Inflammatory macrophage (primary cell): ENCODE measurements at places on chromosomes 13 and 19.

- DNase-seq: peak; percentile 27
Observed at GRCh38 chr19:3098515-3099346, 4.6 kb downstream of the GNA11 start.

- no peak for DNase-seq
Observed at GRCh38 chr19:48654299-48655059, 8.5 kb upstream of the CA11 start.

DNA sequence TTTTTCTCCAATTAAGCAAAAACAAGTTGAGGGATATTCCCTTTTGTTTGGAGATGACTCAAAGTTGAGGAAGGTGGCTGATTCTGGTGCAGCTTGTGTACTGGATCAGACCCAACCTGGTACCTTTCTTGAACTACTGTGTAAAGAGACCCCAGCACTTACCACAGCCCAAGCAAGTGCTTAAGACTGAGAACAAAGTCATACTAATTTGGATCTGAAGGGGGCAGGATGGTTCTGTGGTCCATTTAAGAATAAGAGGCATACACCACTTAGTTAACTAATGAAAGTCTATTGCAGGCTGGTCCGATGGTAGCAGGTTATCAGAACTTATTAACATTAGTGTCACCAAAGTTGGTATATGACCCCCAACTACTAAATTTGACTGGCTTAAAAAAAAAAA lies 6.3 kb downstream of the THSD1 start:
- DNase-seq: peak; percentile 11

GRCh38 chr19:18203408-18203862 lies 407 bp downstream of the RAB3A start:
- no peak for DNase-seq

DNA sequence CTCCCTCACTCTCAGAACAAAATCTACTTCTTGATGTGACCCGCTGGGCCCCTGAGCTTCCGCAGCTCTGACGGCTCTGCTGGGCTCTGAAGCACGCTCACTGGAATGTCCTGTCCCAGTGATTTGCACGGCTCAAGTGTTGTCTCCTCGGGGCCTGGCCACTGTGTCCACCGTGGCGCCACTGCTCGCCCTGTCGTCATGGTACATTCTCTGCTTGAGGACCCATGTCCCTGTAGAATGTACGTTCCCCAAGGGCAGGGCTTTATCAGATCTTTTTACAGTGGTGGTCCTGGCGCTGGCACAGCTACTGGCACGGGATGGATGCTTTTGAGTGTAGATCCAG lies 12.1 kb downstream of the KLHL26 start:
- no peak for DNase-seq

DNA sequence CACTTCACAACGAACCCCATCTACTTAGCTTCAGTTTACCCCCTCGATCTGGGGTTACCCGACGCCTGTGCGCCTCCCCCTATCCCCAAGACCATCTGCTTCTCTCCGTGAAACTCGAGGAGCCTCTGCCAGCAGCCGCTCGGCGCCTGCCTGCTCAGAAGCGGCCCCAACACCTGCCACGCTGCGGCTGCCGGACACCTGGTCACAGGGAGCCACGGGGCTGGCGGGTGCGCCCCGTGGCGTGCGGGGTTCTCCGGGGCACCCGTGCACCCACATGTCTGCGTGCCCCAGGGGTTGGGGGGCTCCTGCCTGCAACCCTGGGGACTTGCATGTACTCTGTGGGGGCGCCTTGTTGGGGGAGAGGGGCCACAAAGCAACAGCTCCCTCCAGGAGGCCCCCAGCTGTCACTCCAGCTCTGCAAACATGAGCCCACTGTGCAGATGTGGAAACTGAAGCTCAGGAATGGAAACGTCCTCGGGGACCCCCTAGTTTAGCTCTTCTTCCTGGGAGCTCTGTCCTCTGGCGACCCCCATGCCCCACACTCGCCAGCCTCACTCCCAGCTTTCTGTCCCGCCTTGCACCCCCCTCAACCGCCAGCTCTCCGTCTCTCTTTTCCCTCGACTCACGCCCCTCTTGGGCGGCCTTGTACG lies 7.0 kb upstream of the SEMA6B start:
- DNase-seq: no peak

GRCh38 chr13:74452176-74452575 lies 318.0 kb upstream of the KLF12 start:
- DNase-seq: no peak

DNA sequence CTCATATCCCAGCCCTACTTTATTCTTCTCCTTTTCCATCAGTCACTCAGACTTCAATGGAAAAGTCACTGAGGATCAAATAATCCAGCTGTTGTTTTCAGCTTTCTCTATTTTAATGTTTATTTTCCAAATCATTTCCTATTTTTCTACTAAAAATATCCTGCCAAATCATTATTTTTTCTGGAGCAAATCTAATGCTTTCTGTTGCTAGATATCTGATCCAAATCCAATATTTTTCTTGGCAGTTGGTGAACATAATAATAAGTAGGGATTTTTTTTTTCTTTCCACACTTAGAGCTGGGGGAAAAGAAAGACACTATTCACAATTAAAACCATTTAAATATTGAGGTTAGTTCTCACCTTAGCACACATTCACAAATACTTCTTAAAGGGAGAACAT lies 656.1 kb downstream of the DACH1 start:
- no peak for DNase-seq

DNA sequence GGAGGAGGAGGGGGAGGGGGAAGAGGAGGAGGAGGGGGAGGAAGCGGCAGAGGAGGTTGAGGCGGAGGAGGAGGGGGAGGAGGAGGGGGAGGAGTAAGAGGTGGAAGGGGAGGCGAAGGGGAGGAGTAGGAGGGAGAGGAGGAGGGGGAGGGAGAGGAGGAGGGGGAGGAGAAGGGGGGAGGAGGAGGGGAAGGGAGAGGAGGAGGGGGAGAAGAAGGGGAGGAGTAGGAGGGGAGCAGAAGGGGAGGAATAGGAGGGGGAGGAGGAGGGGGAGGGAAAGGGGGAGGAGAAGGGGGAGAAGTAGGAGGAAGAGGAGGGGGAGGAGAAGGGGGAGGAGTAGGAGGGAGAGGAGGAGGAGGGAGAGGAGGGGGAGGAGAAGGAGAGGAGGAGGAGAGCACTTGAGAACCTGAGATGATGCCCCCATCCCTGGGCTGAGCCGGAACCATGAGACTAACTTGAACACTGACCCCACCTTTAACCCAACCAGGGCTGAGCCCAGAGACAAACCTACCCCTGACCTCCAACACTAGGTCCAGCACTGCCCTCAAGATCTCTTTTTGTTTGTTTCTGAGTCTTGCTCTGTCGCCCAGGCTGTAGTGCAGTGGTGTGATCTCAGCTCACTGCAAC lies 12.6 kb downstream of the ABCA7 start:
- DNase-seq: no peak

DNA sequence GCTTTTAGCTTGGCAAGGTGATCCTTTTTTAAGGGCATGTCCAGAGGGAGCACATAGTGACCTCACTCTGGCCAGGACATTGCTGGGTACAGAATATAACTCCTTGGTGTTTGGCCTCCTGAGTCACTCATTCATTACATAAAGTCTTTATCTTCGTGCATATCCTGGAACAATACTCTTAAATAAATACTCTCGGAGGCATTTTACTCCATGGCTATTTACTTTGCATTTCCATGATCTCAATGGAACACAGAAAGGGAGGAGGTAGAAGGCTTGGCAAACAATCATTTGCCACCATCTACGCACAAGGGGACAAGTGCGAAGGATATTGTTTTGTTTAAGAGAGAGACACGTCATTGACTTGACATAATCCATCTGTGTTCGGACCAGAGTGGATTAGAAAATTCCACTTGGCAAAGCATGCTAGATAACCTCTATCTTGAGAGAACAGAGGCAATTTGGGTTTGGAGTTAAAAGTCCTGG lies 210.0 kb downstream of the IRS2 start:
- no peak for DNase-seq

- peak; percentile 87 for DNase-seq
Observed at GRCh38 chr13:108266321-108266990, 3.1 kb upstream of the TNFSF13B start.

- DNase-seq: no peak
Observed at GRCh38 chr13:29497137-29497654, 98.3 kb downstream of the SLC7A1 start.

GRCh38 chr19:14265290-14266036 lies 59.5 kb upstream of the ADGRL1 start:
- no peak for DNase-seq

GRCh38 chr19:16908759-16909158 lies 20.0 kb downstream of the F2RL3 start:
- DNase-seq: no peak

DNA sequence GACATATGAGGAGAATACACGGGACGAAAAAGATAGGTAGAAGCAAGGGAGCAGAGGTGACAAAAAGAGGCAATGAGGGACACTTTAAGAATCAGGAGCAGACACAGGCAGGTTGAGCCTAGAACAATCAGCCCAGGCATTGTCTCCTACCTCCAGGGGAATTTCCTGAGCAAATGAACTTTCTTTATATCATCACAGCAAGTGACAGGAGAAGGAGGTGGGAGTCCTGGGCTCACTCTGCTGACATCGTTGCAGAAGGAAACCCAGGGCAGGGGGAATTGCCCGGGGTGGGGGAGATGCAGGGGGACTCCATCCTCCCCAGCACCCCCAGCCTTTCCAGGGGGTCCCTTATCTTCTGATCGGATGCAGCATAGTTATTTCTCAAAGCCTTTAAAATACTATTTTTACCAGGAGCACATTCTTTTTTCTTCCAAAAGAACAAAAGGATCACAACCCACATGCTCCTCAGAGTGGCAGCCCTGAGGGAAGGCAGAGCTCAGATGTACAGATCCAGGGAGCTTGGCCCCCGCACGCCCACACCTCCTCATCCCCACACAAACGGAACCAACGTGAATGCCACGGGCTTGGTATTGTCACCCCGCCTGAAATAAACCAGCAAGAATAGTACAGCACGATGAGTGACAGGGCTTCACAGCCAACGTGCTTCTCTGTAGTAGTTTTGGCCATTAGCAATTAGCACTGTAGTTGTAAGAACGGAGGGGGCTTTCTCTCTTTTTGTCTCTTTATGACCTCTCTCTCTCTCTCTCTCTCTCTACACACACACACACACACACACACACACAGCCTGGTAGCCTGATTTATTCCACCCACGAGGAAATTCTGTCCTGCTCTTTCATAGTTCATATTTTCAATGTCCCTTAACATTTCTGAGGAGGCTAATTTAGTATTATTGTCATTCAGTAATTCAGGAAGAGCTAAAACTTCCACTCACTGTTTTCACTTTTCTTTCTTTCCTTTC lies 169.5 kb upstream of the UBL3 start:
- no peak for DNase-seq

GRCh38 chr19:43636121-43636683 lies 3.4 kb downstream of the CADM4 start:
- DNase-seq: no peak

- no peak for DNase-seq
Observed at GRCh38 chr19:17240062-17240752, 5.5 kb downstream of the NR2F6 start.

DNA sequence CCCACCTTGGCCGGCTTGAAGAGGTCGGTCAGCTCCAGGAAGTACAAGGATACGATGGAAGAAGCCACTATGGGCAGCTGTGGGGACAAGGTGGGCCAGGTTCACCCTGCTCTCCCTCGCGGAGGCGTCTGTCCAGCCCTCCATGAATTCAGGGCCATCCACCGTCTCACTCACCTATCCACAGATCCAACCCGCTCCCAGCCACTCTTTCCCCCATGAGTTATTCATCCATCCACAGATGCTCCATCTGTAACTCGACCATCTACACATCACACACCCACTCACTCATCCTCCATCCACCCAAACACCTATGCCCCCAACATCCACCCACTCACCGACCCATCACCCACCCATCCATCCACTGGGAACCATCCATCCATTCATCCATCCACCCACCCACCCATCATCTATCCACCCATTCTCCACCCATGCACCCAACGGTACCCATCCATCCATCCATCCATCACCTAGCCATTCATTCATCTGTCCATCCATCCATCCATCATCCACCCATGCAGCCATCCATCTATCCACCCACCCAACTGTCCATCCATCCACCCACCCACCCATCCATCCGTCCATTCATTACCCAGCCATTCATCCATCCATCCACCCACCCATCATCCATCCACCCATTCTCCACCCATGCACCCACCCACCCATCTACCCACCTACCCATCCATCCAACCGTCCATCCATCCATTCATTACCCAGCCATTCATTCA lies 5.8 kb downstream of the PLPPR3 start:
- no peak for DNase-seq

DNA sequence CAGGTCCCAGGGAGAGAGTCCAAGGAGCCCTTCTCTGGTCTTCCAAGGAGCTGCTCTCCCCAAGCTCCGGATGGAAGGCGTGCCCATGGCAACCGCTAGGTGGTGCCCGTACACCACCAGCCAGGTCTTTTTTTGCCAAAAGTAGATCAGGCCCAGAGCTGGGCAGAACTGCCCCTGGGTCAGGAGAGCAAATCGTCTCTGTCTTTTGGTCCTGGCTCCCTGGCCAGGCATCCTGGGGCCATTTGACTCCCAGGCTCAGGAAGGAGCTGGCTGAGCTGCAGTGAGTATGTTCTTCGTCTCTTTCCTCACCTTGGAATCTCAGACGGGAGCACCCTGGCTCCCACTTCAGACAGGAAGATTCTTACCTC lies 24.6 kb upstream of the BCL3 start:
- DNase-seq: peak; percentile 88

DNA sequence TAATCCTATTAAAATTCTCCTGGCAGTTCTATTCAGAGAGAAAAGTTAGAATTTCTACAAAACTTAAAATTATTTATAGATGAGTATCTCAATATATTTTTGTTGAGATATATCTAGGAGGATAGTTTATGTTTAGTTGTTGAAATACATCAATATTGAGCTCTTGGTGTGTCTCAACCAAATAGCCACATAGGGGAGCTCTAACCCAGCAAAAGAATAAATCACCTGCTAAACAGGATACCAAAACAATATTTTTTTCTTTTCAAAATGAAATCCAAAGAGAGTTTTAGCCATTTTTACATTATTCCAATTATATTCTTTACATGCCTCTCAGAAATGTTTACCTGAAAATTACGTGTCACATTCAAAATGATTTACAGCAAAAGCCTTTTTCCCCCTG lies 954.7 kb downstream of the SLITRK6 start:
- DNase-seq: no peak

- DNase-seq: no peak
Observed at GRCh38 chr13:106416645-106417044, 118.8 kb downstream of the EFNB2 start.

DNA sequence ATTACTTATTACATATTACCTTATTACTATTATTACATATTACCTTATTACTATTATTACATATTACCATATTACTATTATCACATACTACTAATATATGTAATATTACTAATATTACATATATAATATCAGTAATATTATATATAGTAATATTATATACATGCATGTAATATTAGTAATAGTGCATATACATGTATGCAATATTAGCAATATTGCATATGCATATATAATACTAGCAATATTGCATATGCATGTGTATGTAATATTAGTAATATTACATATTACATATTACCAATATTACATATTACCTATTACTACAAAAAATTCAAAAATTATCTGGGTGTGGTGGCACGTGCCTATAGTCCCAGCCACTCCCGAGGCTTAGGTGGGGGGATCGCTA lies 22.4 kb downstream of the PDE4A start:
- DNase-seq: no peak
